ENCODE measurements at places on chromosomes 13 and 19.

DNA sequence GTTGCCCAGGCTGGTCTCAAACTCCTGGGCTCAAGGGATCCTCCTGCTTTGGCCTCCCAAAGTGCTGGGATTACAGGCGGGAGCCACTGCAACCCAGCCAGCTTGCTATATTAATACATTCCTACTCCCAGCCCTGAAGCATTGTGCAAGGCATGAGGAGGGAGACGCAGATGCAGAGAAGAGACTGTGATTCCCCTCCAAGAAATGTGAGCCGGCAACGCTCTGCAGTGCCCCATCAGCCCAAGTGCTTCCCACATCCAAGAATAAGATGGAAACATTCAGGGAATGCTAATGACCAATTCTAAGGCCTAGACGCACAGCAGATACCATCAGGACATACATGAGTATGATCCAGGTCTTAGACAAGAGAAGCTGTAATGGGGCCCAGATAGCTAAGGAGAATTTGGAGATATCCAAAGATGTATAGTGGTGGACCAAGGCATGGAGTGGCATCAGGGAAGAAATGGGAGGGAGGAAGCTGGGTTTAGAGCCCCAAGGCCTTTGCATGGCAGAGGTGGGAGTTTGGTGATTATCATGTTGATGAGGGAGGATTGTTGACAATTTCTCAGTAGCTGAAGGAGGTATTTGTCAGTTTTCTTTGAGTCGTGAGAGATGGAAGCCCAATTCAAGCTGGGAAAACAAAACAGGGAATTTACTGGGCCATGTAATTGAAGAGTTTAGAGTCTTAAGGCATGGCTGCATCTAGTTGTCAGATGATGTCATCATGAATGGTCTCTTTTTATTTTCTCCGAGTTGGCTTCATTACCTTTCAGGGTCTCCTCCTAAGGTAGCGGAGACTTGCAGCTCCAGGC lies 2.9 kb downstream of the PPM1N start:
- no peak for DNase-seq

DNA sequence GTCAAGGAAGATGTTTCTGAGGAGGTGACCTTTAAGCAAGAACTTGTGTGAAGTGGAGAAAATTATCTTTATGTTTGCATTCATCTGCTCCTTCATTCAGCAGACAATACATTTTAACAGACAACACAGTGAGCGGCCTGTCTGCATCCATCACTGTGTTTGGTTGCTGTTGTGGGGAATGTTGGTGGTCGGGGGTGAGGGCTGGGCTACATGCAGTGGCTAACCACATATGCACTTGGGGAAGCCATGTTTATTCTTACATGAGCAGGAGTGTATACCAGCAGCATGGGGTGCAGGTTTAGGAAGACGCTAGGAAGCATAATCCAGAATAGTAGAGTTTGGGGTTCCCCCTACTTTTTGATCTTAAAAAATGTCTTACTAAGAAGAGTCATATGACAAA lies 66.4 kb downstream of the DHRS12 start:
- no peak for DNase-seq

- no peak for DNase-seq
Measured at GRCh38 chr13:31996601-31997000, 35.0 kb upstream of the FRY start.

GRCh38 chr19:19205416-19206410 lies 2.5 kb upstream of the NR2C2AP start:
- no peak for DNase-seq

DNA sequence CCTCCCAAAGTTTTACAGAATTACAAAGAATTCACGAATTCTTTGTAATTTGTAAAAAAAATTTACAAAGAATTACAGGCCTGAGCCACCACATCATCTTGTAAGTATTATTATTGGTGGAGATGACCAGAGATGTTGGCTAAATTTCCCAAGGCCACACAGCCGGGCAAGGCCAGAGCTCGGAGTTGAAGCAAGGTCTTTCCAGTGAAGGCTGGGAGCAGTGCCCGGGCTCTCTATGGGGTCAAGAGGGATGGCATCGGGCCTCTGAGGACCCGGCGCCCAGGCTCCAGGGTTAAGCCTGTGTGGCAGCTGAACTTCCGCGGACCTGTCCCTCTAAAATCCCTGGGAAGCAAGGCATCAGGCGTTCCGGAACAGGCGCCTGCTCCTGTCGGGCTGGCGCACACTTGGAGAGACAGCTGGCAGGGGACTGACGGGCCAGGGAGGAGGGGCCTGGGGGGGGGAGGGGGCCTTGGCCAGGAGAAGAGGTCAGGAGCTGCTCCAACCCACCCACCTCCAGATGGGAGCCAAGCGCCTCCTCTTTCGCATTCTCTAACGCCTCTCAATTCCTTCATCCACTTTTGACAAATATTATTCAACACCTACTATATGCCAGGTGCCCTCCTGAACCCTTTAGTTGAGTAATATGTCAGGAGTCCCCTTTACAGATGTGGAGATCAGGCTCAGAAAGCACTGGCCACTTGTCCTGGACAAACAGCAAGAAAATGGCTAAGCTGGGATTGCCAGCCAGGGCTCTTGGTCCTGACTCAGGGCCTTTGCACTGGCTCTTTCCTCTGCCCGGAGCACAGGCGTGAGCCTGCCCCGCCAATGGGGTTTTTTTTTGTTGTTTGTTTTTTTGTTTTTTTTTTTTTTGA lies 36.8 kb upstream of the SEMA6B start:
- no peak for DNase-seq

- DNase-seq: no peak
Measured at GRCh38 chr19:51468545-51468920, 9.8 kb upstream of the CEACAM18 start.

DNA sequence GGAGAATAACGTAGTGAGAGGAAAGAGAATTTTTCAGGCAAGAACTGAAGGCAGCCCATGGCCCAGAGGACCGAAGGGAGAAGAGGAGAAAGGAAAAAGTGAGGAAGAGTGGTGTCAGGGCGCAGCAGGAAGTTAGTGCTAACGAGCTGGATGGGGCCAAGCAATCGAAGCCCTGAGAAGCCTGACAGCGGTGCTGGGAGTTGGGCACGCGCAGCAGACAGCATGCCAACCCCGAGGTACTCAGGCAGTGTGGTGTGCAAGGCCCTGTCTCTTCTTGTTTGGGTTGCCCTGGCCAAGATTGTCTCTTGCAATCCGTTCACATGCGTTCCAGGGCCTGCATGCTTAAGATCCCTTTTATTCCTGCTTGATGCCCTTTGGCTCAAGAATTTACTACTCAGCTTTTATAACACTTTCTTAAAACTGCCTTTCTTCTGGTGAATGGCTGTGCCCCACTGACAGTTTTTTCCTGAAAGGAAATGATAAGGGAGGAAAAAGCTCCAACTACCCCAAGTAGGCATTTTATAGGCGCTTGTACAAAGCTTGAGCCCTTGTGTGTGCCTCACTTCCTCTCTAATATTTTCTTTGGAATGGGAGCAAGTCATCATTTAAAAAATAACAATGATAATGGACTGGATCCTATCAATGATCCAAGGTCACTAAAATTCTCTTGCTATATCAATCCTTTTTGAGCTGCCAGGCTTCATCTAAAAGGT lies 115.4 kb downstream of the FLT1 start:
- DNase-seq: no peak

GRCh38 chr19:35058370-35058769 lies 16.8 kb downstream of the HPN start:
- DNase-seq: no peak

DNA sequence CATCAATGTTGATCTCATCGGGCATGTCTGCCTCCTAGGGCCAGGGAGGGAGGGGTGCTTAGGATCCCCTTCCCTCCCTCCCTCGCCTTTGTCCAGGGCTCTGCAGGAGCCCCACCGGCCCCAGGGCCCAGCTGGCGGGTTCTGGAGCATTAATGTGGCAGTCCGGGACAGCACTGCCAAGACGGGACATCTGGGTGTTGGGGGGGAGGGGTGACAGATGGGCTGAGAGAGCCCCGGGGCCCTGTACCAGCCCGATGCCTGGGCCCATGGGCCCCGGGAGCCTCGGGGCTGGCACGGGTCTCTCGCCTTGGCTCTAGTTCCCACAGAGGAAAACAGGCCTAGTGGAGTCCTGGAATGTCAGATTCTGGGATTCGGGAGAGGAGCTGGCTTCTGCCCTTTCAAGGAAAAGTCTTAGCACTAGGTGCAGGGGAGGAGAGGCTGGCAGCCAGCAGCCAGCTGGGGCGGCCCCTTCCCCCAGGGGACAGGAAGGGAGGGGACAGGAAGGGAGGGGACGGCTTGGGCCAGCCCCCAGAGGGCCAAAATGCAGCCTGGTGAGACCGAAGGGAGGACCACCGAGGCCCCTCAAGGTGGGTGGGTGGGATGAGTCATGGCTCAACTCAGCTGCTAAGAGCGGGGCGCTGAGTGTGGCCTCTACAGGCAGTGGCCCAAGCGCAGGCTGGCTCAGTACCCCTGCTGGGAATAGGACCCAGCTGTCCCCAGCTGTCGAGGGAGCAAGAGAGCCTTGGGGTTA lies 3.1 kb downstream of the PPP1R14A start:
- DNase-seq: no peak

DNA sequence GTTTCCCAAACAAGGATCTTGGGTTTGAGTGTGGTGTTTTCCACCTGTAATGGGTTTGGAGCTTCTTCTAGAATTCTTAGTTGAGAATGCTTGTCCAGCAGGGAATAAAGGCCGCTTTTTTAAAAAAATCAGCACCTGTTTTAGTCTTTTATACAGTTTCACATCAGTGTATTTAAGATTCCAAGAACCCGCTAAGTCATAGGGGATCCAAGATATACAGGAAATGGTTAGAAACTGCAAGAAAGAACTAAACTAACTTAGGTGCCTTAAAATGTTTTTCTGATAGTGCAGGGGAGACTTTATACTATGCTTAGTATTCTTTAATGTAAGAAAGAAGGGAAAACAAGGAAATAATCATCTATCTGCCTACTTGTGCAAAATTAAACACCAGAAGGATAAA lies 74.7 kb downstream of the C13orf42 start:
- no peak for DNase-seq

GRCh38 chr13:21330126-21330861 lies 128.8 kb downstream of the ZDHHC20 start:
- DNase-seq: no peak

GRCh38 chr19:10553943-10554381 lies 10.3 kb downstream of the ATG4D start:
- DNase-seq: peak; percentile 33

DNA sequence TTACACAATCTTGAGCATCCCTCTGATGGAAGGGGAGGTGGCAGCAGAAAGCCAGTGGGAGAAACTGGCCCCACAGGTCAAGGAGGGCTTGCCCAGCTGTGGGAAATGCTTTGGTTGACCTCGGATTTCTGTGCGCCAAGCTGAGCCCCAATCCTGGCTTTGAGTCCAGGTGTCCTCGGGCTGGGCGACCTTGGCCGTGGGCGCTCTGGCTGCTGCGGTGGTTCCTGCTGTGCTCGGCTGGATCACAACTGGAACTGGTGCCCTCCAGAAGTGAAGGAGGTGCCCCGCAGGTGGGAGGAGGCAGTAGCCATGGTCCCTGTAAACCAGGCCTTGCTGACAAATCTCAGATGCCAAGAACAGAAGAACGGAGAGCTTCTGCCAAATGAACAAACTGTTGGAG lies 56.4 kb downstream of the ZNF676 start:
- no peak for DNase-seq
